HT1080 (cell line): ENCODE measurements at places on chromosomes 16 and 17.

DNA sequence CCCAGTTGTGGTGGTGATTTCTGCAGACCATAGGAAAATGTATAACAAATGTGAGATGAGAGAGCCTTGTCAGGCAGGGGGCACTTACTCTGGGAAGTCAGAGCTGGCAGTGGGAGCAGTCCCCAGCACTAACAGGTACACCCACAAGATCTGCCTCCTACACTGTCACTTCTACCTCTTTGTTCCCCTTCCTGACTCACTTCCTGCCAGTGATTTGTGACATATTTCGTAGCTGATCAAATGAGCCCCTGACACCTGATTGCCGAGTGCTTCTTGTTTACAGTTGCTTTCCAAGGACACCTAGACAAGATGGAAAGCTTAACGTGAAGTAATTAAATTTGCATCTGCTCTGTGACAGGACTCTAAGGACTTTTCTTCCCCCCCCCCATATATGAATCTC, 40.5 kb downstream of the FTO start:
- DNase-seq, result peak; percentile 5

- no peak for DNase-seq
Observed at GRCh38 chr16:68233835-68234187, 2.1 kb downstream of the ESRP2 start.

GRCh38 chr17:32266389-32267301, 1.0 kb downstream of the RHBDL3 start:
- DNase-seq, result no peak

GRCh38 chr17:6661464-6661848, 9.9 kb downstream of the C17orf100 start:
- DNase-seq, result no peak

DNA sequence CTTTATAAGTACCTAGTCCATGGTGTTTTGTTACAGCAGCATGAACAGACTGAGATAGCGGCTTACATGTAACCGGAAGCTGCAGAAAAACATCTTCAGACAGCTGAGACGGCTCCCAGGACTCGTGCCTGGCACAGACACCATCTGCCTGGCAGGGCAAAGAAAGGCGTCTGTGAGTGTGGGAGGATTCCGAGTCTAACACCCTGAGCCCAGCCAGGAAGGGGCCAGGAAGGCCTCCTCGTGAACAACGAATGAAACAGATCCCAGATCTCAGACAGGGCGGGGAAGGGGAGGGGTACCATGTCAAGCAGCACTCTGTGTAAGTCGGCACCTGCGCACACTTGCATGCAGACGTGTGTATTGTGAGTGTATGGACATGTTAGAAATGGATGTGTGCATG, 4.4 kb upstream of the CSNK1D start:
- DNase-seq, result no peak
